Hypothalamus (tissue), 51 donors: ENCODE measurements at places on chromosomes 12 and 14.

- no peak for DNase-seq
Measured at GRCh38 chr14:76705214-76705613, 56.1 kb upstream of the VASH1 start.

- no peak for DNase-seq
Measured at GRCh38 chr12:29320295-29321085, 60.5 kb downstream of the ERGIC2 start.

- DNase-seq: no peak
Measured at GRCh38 chr12:91074154-91074709, 16.4 kb upstream of the KERA start.

- no peak for DNase-seq
Measured at GRCh38 chr14:89465876-89466275, 48.8 kb upstream of the FOXN3 start.

GRCh38 chr12:130357241-130357640 lies 19.6 kb downstream of the PIWIL1 start:
- no peak for DNase-seq

- no peak for DNase-seq
Measured at GRCh38 chr12:112546996-112547395, 128.2 kb downstream of the PTPN11 start.

DNA sequence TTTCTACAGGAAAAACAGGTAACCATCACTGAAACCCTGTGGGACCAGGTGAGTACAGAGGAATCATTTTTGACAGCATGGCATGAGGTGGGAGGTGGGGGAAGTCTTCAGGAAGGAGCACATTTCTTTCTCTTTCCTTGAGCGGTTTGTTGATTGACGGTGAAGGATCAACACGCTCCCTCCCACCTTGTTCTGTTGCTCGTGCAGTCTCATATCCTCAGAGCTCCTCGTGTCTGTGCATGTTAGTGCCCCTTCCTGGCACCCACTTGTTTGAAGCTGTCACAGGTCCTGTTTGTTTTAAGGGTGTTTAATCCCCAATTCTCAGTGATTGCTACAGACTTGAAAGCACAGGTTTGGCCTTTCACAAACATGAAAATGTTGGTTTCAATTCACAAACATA lies 4.4 kb downstream of the C12orf54 start:
- DNase-seq: no peak

GRCh38 chr12:38745601-38746000 lies 159.8 kb downstream of the CPNE8 start:
- no peak for DNase-seq

DNA sequence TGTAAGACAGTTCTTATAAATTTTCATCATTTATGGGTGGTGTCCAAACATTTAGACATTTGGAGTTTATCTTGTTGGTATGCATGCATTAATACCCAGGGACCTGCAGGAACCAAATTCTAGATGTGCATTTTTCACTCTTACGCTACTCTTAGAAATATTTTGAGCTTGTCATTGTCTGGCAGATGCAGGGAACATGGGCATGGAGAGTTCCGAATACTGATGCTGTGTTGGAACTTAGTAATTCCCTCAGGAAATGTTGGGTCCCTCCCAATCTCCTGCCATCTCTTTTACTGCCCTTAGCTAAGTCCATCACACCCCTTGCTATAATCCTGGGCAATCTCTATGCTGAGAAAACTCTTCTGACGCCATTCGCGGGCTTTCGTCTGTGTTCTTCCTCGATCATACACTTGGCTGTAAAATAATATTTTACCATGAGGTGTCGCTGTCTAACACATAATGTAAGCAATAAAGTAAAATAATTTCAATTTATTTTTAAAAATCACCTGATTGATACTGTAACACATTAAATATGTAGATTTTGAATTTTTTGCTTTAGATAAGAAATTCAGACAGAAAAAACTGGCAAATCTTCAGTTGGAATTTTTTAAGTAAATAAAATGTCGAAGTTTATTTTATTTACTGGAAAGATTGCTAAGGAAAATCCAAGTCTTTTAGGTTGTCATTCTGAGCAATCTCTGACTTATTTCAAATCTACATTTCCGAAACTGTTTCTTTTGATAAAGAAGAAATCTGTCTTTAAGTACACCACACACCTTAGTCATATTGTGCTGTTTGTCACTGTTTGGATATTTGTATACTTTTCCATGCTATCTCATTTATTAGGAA lies 304.1 kb upstream of the SSTR1 start:
- no peak for DNase-seq

DNA sequence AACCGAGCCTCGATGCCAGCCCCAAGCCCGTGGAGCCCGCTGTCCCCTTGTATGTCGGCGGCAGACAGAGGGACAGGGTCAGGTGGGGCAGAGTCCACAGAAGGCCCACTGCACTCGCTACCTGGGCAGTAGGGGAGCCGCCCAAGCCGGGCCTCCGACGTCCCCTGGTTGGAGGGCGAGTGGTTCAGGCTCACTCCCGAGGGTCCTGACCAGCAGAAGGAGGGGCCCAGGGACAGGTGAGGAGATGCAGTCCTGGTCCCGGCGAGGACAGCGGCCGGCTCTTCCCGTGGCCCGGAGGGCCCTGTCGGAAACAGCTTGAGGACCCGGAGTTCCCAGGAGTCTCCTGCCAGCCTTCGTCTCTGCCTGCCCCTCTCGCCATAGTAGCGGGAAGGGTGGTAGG lies 216.7 kb upstream of the SFSWAP start:
- no peak for DNase-seq

- no peak for DNase-seq
Measured at GRCh38 chr12:42990387-42990786, 400.8 kb upstream of the PRICKLE1 start.

DNA sequence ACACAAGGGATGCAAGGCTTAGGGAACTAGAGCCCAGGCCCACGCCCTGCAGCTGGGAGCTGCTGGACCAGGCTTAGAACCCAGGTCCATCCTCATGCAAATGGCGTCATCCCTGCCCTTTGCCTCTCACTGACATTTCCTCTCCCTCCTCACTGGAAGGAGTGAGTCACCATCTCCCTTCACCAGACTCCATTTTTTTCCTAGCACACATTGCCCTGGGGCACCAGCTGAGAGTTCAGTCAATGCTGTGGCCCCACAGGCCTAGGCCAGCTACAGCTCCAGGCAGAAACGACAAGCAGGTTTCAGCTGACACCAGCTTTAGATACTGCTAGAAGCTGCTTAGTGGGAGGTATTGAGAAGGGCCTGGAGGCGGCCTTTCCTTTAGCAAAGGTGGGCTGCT lies 98.9 kb downstream of the RIMBP2 start:
- no peak for DNase-seq

DNA sequence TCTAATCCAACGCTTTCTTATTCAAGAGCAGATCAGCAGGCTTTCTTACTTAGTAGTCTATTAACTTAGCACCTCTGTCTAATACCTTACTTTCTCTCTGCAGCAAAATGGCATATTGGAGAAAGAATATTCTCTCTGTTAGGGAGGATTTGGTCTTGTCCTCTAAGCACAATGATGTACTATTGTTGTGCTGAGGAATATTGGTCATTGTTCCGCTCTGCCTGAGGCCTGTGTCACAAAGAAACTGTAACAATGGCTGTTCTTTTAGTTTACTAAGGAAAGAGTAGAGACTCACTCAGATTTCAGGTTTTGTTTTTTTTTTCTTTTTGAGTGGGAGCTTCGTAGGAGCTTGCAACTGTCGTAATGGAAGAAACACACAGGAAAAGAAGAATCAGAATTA lies 1358.8 kb downstream of the LRFN5 start:
- no peak for DNase-seq

DNA sequence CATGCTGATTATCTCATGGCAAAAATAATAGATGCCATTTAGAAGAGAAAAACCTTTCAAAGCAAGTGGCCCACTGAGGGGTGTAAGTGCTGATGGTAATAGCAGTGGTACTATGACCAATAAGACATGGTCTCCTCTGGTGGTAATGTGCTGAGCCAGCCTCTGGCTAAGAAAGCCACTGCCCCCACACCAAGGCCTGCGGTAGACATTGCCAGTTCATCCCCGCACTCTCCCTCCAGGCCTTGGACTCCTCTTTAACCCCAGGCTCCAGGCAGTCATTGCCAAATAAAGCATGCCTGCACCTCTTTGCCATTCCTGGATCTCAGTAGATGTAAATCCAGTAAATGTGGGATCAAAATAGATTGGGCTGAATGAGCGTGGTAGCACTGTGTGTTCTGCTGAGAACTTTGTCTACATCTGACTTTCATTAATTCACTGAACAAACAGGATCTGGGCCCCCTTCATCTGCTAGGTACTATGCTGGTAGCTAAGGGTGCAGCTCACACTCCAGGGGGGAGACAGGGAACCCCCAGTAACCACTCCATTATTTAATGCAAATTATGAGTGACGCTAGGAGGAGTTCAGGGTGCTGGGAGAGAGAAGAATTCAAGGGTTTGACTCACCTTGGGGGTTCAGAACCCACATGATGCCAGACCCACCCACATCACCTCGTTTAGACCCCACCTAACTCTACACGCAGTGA lies 89.3 kb downstream of the BCL11B start:
- DNase-seq: no peak

GRCh38 chr14:50792634-50793068 lies 38.3 kb downstream of the NIN start:
- no peak for DNase-seq

DNA sequence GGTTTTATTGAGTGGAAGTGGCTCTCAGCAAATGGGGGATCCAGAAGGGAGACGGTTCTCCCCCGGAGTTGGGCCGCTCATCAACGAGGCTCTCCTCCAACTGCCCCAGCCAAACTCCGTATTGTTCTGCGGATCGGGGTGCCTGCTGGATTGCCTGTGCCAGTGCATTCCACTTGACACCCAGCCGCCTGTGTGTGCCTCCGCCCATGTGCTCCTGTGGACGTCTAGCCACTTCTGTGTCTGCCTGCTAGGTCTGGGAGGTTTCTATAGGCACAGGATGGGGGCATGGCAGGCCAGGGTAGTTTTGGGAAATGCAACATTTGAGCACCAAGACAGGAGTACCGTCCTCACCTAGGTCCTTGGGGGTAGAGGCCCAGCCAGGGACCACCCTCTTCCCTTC lies 225.7 kb upstream of the AMIGO2 start:
- no peak for DNase-seq

DNA sequence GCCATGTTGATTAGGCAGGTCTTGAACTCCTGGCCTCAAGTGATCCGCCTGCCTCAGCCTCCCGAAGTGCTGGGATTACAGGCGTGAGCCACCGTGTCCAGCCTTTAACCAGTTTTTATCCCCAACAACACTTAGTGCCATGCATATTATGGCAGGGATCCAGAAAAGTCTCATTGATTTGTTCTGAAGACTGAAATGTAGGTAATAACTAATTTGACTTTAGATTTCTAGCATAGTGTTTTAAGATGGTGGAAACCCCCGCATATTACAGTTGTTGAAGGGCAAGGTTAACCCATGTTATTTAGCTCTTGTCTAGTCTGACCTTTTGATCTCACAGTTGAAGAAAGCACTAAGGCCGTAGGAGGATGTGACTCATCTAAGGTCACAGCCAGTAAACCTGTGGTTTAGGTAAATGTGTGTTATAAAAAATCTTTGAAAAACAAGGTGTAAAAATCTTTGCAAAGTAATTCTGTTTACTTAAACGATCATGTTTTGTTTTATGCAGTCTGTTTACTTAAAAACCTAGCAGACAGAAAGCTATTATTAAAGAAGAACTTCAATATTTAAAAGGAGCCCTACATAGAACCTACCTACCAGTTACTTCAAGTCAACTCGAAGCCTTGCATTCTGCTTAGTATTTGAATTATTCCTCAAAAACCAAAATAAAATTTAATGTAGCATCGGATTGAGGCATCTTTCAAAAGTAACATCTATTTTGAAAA lies 24.8 kb downstream of the BICDL1 start:
- no peak for DNase-seq

DNA sequence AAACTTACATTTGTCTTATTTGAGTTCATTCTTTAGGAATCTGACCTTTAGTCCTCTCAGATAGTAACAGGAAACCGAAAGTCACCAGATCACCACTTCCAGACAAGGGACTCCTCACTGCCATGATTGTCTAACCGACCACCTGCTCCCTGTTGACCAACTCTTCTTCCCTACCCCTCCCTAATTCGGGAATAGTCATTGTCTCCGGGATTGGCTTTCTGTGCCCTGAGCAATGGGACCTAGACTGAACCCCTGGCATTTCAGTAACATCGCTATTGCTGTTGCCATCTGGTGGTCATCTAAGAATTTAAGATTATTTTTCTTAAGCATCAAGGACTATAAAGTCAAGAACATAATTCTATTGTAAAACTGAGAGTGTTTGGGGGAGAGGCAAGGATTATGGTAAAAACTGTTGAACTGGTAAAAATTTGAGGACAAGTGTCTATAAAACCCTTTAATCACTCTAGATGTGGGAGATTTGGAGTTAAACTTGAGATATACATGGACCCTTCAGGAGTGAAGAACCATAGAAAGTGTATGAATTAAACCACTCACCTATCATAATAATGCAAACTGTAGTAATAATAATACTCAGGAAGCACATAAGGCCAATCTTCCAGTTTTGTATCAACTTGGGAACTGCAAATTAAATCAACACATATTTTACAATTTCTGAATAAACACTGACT lies 6.3 kb downstream of the CLEC2A start:
- DNase-seq: no peak

GRCh38 chr12:46478123-46478522 lies 105.5 kb upstream of the SLC38A2 start:
- DNase-seq: no peak

DNA sequence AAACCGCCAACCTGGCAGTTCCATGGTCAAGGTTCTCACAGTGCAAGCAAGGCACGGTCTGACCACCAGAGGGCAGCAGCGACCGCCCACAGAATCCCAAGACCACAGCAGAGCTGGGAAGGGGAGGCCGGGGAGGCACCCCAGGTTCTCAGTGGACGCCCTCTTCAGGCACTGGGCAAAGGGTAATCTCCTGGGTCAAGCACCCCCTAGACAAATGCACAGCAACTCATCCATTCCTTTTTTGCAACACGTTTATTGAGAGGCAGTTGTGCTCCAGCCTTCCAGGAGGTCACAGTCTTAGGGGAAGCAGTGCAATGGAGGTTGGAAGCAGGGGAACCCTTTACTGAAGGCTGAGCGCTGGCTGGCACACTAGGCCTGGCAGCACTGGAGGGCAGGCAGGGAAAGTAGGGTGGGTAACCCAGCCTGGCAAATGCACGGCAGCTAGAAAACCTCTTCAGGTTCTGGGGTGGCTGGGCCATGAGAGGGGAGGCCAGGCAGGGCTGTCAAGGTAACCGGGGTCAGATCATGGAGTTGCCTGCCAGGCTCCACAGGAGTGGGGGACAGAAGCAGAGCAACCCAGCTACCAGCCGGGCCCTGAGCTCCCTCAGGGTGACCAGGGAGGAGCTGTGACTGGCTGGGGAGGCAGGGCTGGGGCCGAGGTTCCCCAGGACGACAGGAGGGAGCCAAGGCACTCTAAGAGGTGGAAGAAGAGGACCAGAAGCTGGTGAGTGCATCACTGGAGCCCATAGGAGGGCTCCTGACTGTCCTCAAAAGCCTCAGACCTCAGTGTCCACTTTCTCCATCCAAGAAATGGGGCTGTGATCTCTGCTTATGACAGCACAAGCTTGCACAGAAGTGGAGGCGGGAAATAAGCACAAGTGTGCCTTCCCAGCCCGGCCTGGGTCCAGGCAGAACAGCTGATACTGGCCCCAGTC lies 1.8 kb upstream of the RHOF start:
- peak; percentile 75 for DNase-seq

- no peak for DNase-seq
Measured at GRCh38 chr14:93830753-93831461, 42.6 kb upstream of the PRIMA1 start.

- no peak for DNase-seq
Measured at GRCh38 chr12:80419644-80420043, 24.4 kb upstream of the PTPRQ start.
